ENCODE measurements at places on chromosomes 5 and 9.

GRCh38 chr5:3155046-3155445 lies 403.6 kb upstream of the IRX2 start:
- peak; percentile 54 for DNase-seq

GRCh38 chr5:169988947-169989346 lies 8.7 kb upstream of the INSYN2B start:
- DNase-seq = peak; percentile 26

GRCh38 chr5:124630767-124631704 lies 115.4 kb downstream of the ZNF608 start:
- peak; percentile 81 for DNase-seq

- DNase-seq = peak; percentile 15
These were observed 57.7 kb upstream of the MAST4 start for GRCh38 chr5:66538531-66538930.

DNA sequence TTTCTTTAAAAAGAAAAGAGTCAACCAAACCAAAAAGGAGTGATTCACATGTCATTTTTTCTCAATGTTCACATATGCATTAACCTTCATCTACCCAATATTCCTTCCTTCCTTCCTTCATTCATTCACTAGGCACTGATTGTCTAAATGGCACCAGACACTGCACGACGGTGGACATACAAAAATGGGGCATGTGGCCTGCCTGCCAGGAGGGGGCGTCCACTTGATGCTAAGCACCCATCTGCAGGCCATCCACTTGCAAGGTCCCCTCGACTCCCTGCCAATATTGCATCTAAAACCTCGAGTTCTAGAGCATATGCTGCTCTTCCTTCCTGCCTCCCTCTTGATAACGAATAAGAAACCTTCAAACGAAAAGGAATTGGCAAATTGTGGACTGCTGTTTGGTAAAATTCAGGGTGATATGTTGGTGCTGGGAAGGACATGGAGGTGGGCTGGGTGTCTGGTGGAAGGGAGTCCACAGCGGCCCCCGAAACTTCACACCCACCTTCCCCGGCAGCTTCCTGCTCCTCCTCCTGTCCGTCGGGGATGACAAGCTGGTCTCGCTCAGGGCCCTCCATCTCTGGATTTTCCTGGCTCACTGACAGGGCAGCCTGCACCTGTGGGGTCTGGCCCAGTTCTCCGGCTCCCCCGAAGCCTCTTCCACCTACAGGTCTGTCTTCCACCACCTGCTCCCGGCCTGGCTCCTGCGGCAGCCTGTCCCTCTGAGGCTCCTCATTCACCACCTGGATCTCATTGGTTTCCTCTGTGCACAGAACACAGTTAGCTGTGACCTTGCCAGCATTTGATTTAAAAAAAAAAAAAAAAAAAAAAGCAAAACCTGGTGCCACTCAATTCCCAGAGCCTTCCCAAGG lies 64.3 kb downstream of the GOLM1 start:
- peak; percentile 40 for DNase-seq

DNA sequence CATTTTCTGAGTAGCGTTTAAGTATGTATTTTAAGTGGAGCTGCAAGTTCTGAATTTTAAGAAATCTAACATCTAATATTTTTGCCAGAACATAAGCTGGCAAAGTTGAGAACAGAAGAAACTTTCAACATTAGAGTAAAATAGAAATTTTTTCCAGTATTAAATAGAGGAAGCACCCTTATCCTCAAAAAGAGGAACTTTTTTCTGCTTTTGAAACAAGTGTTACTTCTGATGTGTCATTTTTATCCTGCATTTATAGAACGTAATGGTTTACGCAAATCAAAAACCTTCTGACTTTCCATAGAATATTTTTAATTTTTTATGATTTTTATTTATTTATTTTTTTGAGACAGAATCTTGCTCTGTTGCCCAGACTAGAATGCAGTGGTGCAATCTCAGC lies 21.8 kb downstream of the ZBED3 start:
- no peak for DNase-seq

GRCh38 chr9:37540634-37541033 lies 35.5 kb downstream of the FBXO10 start:
- no peak for DNase-seq

GRCh38 chr5:118593003-118593328 lies 395.4 kb downstream of the DTWD2 start:
- no peak for DNase-seq

- DNase-seq = no peak
These were observed 95.1 kb upstream of the FCN2 start for GRCh38 chr9:134785325-134786108.

- DNase-seq = no peak
These were observed 720.2 kb upstream of the C9orf72 start for GRCh38 chr9:28293369-28294090.

- peak; percentile 79 for DNase-seq
These were observed 13.0 kb downstream of the SLC4A9 start for GRCh38 chr5:140372971-140373487.

DNA sequence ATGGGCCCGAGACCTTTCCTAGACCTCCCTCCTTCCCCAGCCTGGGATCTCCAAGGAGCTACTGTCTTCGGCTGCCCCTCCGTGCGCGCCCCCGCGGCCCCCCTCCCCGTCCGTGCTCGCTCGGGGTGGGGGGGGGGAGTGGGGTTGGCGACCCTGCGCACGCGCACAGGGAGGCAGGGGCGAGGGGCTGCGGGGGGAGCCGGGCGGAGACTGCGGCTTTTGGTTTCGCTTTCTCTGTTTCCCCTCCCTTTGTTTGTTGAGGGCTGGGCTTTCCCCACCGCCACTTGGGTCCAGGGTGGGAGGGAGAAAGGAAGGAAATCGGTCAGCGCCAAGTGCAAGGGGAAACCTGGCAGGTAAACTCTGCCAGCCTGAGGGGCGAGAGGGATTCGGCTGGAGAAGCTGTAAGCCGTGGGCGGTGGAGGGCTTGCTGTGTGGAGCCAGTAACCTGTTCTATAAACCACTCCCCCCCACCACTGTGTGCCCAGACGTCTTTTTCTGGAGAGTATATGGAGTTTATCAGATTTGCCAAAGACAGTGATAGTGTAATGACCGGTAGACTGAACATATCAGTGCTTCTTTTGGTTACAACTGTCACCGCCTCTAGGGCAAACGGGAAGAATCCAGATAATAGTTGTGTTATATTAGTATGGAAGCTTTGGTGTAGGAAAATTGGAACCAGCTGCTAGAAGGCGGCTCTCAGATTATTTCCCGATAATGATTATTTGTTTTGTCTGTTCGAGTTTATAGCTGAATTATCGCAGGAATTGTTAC lies 684 bp downstream of the DNAJA1 start:
- DNase-seq = peak; percentile 42

DNA sequence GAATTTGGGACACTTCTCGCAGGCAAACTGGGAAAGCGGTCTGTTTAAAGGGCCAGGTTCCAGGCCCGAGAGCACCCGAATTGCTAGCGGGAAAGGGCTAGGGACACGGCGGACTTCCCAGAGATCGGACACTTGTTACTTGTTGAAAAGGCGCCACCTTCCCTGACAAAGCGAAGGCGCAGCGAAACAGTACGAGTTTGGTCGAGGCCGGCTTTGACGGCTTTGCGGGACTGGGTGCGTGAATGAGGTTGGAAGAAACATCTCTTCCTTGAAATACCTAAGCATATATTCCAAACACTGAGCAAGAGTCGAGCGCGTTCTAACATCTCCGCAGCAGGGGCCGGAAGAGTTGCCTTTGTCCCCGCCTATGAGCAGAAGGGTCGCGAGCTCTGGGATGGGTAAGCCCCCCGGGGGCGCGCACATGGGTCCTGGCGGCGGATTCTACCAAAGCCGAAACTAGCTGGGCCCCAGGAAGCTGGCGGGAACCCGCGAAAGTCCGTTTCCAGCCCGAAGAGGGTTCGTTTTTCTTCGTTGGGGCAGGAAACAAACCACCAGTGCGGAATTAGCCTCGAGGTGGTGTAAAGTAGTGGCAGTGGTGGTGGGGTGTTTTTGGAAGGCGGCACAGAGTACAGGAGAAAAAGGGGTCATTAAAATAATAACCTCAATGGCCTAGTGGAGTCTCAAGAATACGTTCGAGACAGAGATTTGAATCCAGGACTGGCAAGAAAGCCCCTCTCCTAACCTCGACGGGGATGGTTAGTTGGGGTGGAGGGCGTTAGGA lies 1.5 kb downstream of the GDNF start:
- DNase-seq = peak; percentile 68

- DNase-seq = no peak
These were observed 124.9 kb downstream of the PPP2R2B start for GRCh38 chr5:146753641-146754040.

DNA sequence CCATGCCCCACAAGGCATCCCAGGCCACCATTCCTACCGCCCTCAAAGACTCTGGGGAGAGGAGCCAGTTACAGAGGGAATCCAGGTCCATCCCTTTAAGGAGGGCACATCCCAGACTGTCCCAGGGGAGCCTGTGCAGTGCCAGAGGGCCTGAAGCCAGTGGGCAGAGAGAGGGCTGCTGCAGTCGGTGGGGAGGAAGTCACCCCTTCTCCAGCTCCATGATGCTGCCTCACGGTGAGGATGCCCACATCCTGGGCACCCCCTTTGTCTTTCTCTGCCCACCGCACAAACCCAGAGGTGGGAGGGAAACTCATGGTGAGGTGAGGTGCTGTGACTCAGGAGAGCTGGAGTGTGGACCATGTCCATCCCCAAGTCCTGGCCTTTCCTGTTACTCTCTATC lies 26.2 kb upstream of the ANKRD33B start:
- DNase-seq = no peak

DNA sequence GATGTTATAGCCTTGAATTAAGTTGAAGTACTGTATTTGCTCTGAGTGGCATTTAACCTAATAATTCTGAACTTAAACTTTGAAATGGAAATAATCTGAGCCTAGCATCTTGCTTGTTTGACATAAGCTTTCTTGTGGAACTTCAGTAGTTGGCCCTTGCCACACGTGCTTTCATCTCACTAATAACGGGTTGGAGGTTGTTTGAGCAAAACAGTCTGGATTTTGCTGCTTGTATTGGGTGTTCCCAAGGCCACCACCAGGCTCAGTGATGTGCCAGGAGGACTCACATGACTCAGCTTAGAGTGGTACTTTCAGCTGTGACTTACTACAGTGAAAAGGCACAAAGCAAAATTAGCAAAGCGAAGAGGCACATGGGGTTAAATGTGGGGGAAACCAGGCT lies 35.7 kb downstream of the SECISBP2 start:
- no peak for DNase-seq

DNA sequence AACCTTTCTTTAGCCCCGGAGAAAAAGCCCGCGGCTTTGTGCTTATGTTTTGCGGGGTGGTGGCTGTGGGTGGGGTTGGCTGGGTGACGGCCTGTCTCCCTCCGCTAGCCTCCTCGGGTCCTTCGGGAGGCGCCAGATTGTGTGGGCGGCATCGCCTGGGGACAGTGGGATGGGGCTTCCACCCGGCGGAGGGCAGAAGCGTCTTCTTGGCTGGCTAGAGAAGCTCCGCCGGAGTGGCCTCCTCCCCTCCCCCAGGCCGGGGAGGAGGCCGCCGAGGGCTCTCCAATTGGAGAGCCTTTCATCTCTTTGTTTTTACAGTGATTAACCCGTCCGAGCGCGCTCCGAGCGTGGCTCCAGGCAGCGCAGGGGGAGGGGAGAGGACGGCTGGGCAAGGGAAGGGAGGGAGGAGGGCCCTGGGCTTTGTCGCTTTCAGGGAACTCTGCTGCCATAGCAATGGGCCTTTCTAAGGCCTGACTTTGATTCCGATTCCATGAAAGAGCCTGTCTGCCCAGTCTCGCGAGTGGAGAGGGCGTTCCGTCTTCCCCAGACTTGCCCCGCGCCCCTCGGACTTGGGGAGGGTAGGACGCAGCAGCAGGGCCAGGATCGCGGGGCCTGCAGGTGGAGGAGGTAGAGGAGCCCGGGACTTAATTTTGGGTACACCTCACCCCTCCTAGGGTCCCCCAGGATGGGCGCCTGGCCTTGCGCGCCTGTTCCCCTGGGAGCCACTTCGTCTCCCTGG lies 36.7 kb upstream of the TIFAB start:
- DNase-seq = peak; percentile 91

DNA sequence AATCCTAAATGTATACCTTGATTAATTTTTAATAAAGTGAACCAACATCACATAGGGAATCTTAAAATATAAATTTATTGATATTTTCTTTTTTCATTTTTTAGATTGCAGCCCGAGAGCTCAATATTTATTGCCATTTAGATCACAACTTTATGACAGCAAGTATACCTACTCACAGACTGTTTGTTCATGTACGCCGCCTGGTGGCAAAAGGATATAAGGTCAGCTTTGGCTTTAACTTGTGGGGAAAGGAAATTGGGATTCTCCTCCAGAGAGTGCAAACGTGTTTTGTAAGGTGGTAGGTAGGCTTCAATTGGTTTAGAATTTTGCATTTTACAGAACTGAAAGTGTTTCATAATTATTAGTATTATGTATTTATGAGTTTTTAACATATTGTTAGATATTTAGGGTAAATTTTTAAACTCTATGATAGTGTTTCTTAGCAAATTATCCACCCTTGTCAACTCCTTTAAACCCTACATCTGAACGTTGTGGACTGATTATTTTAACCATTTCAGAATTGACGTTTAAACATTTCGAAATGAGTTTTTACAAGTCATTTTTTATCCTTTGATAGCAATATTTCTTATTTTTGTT lies 17.5 kb upstream of the DHFR start:
- peak; percentile 73 for DNase-seq

GRCh38 chr5:8865266-8865665 lies 680.6 kb downstream of the SEMA5A start:
- DNase-seq = no peak

DNA sequence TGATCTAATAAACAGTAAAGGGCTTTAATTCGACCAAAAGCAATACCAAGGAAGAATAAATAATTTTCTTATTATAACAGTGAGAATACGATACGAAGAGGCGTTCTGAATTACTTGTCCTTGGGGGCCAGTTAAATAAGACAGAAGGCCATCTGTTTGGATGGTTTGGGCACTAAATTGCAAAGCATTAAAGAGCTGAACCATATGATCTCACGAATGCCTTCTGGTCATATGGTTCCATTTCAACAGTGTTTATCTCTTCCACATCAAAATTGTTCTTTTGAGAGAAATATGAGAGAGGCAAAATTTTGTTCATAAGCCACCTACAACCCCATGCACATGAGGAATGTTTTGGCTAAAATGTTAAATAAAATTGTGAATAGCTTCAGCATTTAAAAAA lies 605.4 kb downstream of the PTPRD start:
- DNase-seq = no peak

DNA sequence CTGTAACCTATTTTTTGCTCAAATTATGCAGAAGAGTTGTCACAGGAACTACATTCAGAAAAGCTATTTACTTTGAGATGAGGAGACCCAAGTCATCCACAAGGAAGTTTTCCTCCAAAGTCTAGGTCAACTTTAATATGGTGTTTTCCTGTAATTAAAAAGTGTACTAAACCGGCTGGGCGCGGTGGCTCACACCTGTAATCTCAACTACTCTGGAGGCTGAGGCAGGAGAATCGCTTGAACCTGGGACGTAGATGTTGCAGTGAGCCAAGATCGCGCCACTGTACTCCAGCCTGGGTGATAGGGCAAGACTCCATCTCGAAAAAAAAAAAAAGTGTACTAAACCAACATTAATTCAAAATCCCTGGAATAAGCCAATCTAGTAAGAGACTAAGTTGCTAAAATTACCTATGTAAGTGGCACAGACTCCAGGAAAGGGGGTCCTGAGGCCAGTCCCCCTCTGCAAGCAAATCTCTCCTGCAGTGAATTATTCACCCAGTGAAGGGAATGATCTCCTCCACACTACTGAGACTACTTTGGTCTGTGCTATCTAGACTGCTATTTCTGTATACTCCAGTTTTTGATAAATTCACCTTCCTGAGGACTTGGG lies 38.9 kb downstream of the FNBP1 start:
- DNase-seq = no peak

Measured in fibroblast of skin of back (primary cell).